Esophagus squamous epithelium (tissue), 5 donors: ENCODE measurements at places on chromosomes 3 and 15.
A peak's percentile ranks its signal among the peaks of the same experiment; 100 is the strongest.

DNA sequence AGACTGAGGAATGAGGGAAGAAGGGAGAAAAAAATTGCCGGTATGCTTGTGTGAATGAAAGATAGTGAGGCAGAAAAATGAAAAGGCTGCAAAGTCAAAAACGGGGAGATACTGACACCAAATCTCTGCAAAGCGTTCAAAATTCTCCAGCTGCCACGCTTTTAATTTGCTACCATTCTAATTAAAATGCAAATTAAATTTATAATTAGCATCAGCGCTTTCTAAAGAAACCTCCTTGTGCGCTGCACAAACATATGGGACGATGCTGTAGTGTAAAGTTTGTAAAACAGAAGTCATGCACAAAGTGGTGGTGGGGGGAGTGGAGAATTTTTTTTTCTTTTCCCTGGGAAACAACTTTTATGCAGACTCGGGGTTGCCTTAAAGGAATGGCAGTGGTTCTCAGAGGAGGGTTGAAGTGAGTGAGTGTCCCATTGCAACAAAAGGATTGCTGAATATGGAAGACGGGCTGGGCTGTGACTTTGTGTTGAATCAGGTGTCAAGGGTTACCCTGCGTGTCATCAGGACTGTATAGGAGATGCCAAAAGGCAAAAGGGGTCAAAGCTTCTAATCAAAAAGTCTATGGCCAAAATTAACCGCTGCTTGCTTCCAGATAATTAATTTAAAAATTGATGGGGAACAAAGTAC is 472.2 kb downstream of the NR2F2 start:
- H3K27me3 ChIP-seq: no peaks in the 10 kb centered on the region
- no peak overlapping the region for H3K27ac ChIP-seq
- no peaks in the 10 kb centered on the region for H3K4me1 ChIP-seq
- DNase-seq: no peak
- H3K4me3 ChIP-seq: no peak overlapping the region

GRCh38 chr15:100588638-100589242 is 13.2 kb downstream of the LINS1 start:
- H3K27ac ChIP-seq: no peak overlapping the region
- H3K36me3 ChIP-seq: no peaks in the 10 kb centered on the region
- H3K4me1 ChIP-seq: no peaks in the 10 kb centered on the region
- no peak for DNase-seq
- no peak overlapping the region for H3K4me3 ChIP-seq

DNA sequence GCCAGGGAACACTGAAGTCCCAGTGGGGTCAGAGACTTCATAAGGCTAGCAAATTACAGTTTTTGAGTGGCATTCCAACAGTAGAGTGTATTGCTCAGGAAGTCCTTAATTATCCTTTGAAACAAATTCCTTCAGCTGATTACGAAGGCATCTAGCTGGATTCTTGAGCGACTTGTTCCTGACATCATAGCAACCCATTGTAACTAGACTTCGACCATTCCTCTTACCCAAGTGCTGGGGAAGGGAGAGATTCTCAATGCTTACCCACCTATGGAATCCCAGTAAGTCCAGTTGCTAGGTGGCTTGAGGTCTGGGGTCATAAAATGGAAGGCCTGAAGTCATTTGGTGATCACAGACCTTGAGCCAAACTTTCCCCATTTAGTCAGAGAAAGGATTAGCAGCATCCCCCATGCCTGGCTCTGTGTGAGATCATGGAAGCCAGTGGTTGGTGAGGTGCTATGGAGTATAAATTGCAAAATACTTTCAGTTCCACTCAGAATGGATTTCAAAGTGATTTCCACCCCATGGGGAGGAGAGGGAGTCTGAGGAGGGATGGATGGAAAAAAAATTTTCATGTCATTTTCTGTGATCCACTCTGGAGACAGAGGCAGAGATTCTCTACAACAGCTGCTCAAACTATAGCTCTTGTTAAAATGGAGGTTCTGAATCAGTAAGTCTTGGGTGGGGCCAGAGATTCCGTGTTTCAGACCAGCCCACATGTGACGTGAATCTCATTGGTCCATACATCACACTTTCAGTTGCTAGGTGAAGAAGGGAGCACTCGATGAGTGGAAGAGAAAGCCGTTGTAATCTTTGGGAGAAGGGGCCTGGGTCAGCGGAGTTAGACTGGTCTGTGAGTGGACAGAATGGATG is 45.7 kb downstream of the CD86 start:
- H3K27ac ChIP-seq: no peak overlapping the region
- no peak for DNase-seq
- H3K27me3 ChIP-seq: no peaks in the 10 kb centered on the region
- H3K4me3 ChIP-seq: no peak overlapping the region
- H3K4me1 ChIP-seq: no peaks in the 10 kb centered on the region

- no peak for DNase-seq
- H3K4me3 ChIP-seq: no peak overlapping the region
- H3K4me1 ChIP-seq: no peaks in the 10 kb centered on the region
- no peak overlapping the region for H3K27ac ChIP-seq
- H3K36me3 ChIP-seq: peaks cover 7% of the 10 kb centered on the region
Observed at GRCh38 chr3:31629054-31629453, 96.3 kb downstream of the STT3B start.

- H3K36me3 ChIP-seq: no peaks in the 10 kb centered on the region
- H3K4me1 ChIP-seq: no peaks in the 10 kb centered on the region
- no peak overlapping the region for H3K4me3 ChIP-seq
- H3K27ac ChIP-seq: no peak overlapping the region
- no peak for DNase-seq
Observed at GRCh38 chr15:25220834-25221233, 218.0 kb downstream of the UBE3A start.

DNA sequence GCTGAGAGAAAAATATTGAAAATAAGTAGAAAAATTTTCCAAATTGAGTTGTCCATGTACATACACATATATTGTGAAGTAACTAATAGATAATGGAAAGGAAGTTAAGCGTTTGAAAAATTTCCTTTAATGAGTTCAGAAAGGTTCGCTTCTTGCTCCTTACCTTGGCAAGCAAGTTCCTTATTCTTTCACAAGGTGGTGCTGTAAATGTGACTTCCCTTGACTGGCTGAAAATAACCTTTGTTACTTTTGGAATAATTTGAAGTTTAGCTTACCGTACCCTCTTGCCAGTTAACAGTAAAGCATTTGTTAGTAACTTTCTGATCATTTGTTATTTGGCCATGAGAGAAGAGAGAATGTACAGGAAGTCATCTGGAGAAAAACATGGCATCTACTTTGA is 41.6 kb downstream of the PYDC2 start:
- no peak overlapping the region for H3K27ac ChIP-seq
- H3K36me3 ChIP-seq: no peaks in the 10 kb centered on the region
- H3K4me1 ChIP-seq: peaks cover 8% of the 10 kb centered on the region
- no peak overlapping the region for H3K4me3 ChIP-seq

DNA sequence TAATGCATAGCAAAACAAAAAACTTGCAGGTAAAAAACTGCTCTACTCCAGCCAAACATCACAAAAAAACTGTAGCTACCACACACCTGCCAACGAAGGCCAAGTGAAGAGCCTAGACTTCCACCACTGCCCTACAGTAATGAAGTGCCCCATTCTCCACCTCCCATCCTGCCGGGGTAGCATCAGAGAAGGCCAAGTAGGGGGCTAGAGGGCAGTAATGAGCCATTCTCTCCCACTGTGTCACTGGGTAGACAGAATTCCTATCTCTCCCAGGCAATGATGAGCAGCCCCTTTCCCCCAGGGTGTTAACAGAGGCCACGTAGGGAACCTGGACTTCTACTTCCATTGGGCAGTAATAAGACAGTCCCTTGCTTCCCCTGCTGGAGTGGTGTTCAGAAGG is 9.5 kb downstream of the SEC22C start:
- H3K36me3 ChIP-seq: peaks cover 47% of the 10 kb centered on the region
- H3K27me3 ChIP-seq: no peaks in the 10 kb centered on the region
- DNase-seq: no peak
- H3K4me1 ChIP-seq: no peaks in the 10 kb centered on the region
- H3K27ac ChIP-seq: no peak overlapping the region

- no peak overlapping the region for H3K4me3 ChIP-seq
- H3K4me1 ChIP-seq: peaks cover 9% of the 10 kb centered on the region
- no peak for DNase-seq
- no peaks in the 10 kb centered on the region for H3K36me3 ChIP-seq
- H3K27ac ChIP-seq: no peak overlapping the region
Observed at GRCh38 chr3:16411441-16411840, 102.1 kb downstream of the RFTN1 start.

GRCh38 chr15:95494971-95495541 is 835.4 kb upstream of the NR2F2 start:
- no peak overlapping the region for H3K27ac ChIP-seq
- no peaks in the 10 kb centered on the region for H3K27me3 ChIP-seq
- no peak for DNase-seq
- no peaks in the 10 kb centered on the region for H3K36me3 ChIP-seq
- no peak overlapping the region for H3K4me3 ChIP-seq

DNA sequence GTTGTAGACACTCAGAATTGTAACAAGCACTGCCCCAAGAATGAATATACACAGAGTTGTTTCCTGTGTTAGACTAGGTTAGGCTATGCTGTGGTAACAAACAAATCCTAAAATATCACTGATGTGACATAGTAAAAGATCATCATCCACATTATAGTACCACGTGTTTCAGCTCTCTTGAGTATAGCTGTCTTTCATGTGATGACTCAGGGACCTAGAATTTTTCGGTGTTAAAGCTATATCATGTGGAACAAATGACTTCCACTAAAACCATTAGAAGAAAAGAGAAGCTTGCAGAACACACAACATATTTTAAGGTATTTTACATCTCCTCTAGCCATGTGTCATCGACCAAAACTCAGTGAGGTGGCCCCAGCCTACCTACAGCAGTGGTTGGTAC is 307.9 kb upstream of the RBMS3 start:
- H3K27ac ChIP-seq: no peak overlapping the region
- H3K36me3 ChIP-seq: no peaks in the 10 kb centered on the region
- DNase-seq: no peak
- no peaks in the 10 kb centered on the region for H3K4me1 ChIP-seq
- H3K27me3 ChIP-seq: no peaks in the 10 kb centered on the region

- H3K27ac ChIP-seq: no peak overlapping the region
- peaks cover 10% of the 10 kb centered on the region for H3K4me1 ChIP-seq
- no peaks in the 10 kb centered on the region for H3K36me3 ChIP-seq
- H3K4me3 ChIP-seq: no peak overlapping the region
- DNase-seq: no peak
Observed at GRCh38 chr3:129345971-129346370, 67.3 kb downstream of the HMCES start.

GRCh38 chr3:76107935-76108570 is 322.7 kb upstream of the ZNF717 start:
- no peaks in the 10 kb centered on the region for H3K27me3 ChIP-seq
- no peak overlapping the region for H3K27ac ChIP-seq
- H3K36me3 ChIP-seq: no peaks in the 10 kb centered on the region
- H3K4me3 ChIP-seq: no peak overlapping the region
- no peaks in the 10 kb centered on the region for H3K4me1 ChIP-seq

DNA sequence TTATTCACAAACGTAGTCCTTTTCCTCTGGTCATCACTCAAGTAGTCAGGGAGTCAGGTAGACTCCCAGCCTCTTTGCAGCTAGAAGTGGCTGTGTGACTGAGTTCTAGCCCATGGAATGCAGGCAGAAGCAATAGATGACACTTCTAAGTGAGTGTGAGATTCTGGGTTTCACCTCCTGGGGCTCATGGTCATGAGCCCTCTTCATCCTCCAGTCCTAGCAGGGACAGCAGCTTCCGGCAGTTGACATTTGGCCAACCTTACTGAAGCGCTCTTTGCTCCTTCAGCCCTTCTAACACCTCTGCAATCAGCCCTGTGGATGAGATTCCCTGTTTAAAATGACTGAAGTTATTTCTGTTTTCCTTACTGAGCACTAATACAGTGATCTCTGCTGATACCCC is 21.8 kb downstream of the SLC12A8 start:
- H3K4me3 ChIP-seq: no peak overlapping the region
- no peak overlapping the region for H3K27ac ChIP-seq
- no peak for DNase-seq
- peaks cover 16% of the 10 kb centered on the region for H3K4me1 ChIP-seq

- no peak overlapping the region for H3K4me3 ChIP-seq
- H3K36me3 ChIP-seq: no peaks in the 10 kb centered on the region
- no peak overlapping the region for H3K27ac ChIP-seq
- DNase-seq: no peak
- no peaks in the 10 kb centered on the region for H3K4me1 ChIP-seq
Observed at GRCh38 chr3:107082527-107082926, 294.7 kb upstream of the CCDC54 start.

- H3K27ac ChIP-seq: peak overlapping the region; percentile 69
- no peaks in the 10 kb centered on the region for H3K36me3 ChIP-seq
- DNase-seq: no peak
- H3K27me3 ChIP-seq: no peaks in the 10 kb centered on the region
- peaks cover 9% of the 10 kb centered on the region for H3K4me1 ChIP-seq
Observed at GRCh38 chr15:34359416-34359815, 7.6 kb downstream of the LPCAT4 start.

- H3K36me3 ChIP-seq: no peaks in the 10 kb centered on the region
- DNase-seq: no peak
- H3K27ac ChIP-seq: peak overlapping the region; percentile 61
- no peaks in the 10 kb centered on the region for H3K27me3 ChIP-seq
- no peak overlapping the region for H3K4me3 ChIP-seq
- peaks cover 5% of the 10 kb centered on the region for H3K4me1 ChIP-seq
Observed at GRCh38 chr3:66692042-66692765, 191.4 kb upstream of the LRIG1 start.

GRCh38 chr3:150680562-150680961 is 23.2 kb downstream of the ERICH6 start:
- H3K36me3 ChIP-seq: no peaks in the 10 kb centered on the region
- H3K27ac ChIP-seq: no peak overlapping the region
- H3K4me3 ChIP-seq: no peak overlapping the region
- H3K27me3 ChIP-seq: no peaks in the 10 kb centered on the region
- DNase-seq: no peak
- H3K4me1 ChIP-seq: no peaks in the 10 kb centered on the region

DNA sequence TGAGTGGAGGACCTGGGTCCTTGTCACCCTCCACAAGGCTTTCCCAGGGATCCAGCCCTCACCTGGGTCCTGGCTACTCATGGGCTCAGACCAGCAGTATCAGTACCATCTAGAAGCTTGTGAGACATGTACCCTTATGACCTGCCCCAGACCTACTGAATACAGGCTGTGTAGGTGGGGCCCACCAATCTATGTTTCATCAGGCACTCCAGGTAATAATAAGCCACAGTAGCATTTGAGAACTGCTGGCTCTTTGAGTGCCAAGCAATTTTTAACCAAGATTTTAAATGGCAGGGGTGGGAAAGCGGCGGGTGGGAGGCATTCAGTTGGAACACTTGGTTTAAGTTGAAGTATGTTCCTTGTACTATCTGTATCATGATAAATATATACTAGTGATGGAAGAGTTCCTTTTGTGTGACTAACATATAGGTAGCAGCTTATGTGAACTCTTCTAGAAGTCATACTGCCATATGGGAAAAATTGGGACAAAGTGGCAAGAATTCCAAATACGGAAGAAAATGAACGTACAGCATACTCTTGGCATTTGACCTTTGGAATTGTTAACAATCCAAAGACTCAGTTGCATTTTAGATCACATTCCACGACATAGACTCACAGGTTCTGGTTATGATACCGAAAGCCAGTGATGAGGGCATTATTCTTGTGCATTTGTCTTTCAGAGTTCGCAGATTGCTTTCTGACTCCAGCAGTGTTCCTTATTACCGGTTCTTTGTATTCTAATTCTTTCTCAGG is 190.4 kb downstream of the GHSR start:
- peak overlapping the region; percentile 86 for H3K27ac ChIP-seq
- H3K27me3 ChIP-seq: no peaks in the 10 kb centered on the region
- no peak overlapping the region for H3K4me3 ChIP-seq
- DNase-seq: no peak
- peaks cover 40% of the 10 kb centered on the region for H3K4me1 ChIP-seq
- no peaks in the 10 kb centered on the region for H3K36me3 ChIP-seq

- no peaks in the 10 kb centered on the region for H3K4me1 ChIP-seq
- no peaks in the 10 kb centered on the region for H3K36me3 ChIP-seq
- no peaks in the 10 kb centered on the region for H3K27me3 ChIP-seq
- H3K4me3 ChIP-seq: no peak overlapping the region
Observed at GRCh38 chr3:30042916-30043555, 563.4 kb upstream of the TGFBR2 start.
